ENCODE measurements at places on chromosomes 11 and 22. TPM values are rescaled to one million over a fixed set of nuclear protein-coding genes. Genes with fewer than 3 reads are reported as not detected.

DNA sequence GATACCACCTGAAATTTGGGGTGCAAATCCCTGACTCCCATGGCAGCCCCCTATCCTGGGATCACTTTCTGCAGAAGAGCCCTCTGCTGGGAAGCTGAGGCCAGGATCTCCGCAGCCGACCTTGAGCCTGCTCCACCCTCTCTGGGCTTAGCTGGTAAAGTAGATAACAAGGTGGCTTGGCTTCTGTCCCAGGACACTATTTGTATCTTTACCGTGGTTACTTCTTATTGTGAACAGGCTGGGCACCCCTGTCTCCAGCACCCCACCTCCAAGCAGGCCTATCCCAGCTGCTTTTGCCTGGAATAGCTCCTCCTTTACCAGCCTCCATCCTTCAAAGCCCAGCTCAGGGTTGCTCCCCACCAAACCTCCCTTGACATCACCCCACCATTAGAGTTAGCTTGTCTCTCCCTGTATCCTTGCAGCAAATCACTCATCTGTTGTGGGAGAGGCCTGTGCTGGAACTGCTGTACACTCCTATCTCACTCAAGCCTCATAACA lies 35.2 kb upstream of the P2RY2 start:
- H3K27me3 ChIP-seq = no peaks in the 10 kb centered on the region
- H3K4me3 ChIP-seq = no peak overlapping the region
- H3K36me3 ChIP-seq = no peaks in the 10 kb centered on the region
- no peak overlapping the region for H3K27ac ChIP-seq
- H3K4me1 ChIP-seq = peaks cover 14% of the 10 kb centered on the region

DNA sequence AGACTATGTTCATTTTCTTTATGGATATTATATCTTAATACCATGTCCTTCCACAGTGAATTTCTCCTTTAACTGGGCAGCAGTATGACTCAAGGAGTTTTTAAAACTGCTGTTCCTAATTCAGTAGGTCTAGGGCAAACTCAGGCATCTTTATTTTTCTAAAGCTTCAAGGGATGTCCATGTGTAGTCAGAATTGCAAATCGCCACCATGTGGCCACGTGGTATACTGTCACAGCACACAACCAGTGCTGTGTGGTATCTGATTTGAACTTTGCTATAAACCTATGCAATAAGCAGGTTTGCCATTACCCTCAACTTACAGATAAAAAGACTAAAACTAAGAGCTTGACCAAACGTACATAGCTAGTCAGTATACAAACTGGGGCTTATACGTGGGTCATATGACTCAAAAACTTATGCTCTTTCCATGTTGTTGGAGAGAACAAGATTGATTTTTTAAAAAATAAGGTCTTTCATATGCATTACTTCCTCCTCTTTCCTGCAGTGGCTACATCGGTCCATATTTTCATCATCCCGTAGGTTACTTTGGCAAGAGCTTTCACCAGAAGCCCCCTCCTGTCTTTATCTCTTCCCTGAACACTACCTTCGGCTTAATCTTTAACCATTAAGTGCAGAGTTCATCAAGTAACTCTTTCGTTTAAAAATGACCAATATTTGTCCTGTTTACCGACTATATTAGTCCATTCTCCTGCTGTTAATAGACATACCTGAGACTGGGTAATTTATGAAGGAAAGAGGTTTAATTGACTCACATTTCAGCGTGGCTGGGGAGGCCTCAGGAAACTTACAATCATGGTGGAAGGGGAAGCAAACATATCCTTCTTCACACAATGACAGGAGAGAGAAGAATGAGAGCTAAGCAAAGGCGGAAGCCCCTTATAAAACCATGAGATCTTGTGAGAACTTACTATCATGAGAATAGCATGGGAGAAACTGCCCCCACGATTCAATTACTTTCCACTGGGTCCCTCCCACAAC lies 8.0 kb upstream of the HTATIP2 start:
- H3K4me1 ChIP-seq = no peaks in the 10 kb centered on the region
- no peaks in the 10 kb centered on the region for H3K36me3 ChIP-seq
- no peak for DNase-seq
- H3K27me3 ChIP-seq = no peaks in the 10 kb centered on the region
- no peak overlapping the region for H3K4me3 ChIP-seq

GRCh38 chr11:36558571-36559413 lies 9.0 kb upstream of the RAG1 start:
- no peak overlapping the region for H3K4me3 ChIP-seq
- no peaks in the 10 kb centered on the region for H3K4me1 ChIP-seq
- no peaks in the 10 kb centered on the region for H3K36me3 ChIP-seq
- H3K27me3 ChIP-seq = no peaks in the 10 kb centered on the region
- no peak overlapping the region for H3K27ac ChIP-seq

- H3K4me3 ChIP-seq = no peak overlapping the region
- no peak for DNase-seq
- no peaks in the 10 kb centered on the region for H3K27me3 ChIP-seq
- H3K36me3 ChIP-seq = no peaks in the 10 kb centered on the region
- H3K27ac ChIP-seq = no peak overlapping the region
- H3K4me1 ChIP-seq = no peaks in the 10 kb centered on the region
Measured at GRCh38 chr11:23280088-23280487, 419.8 kb upstream of the CCDC179 start.

DNA sequence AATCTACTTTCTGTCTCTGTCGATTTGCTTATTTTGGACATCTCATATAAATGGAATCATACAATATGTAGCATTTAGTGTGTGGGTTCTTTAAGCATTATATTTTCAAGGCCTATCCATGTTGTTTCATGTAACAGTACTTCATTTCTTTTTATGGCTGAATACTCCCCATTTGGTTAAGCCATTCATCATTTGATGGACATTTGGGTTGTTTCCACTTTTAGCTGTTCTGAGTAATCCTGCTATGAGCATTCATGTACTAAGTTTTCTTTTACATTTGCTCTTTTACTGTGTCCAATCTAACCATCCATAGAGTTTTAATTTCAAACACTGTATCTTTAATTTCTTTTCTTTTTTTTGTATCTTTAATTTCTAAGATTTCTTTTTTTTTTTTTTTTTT lies 55.6 kb upstream of the SPTBN2 start:
- DNase-seq = no peak
- H3K36me3 ChIP-seq = no peaks in the 10 kb centered on the region
- no peak overlapping the region for H3K4me3 ChIP-seq

GRCh38 chr22:36350751-36351594 lies 36.8 kb downstream of the MYH9 start:
- no peak overlapping the region for H3K4me3 ChIP-seq
- peak; percentile 77 for DNase-seq
- peaks cover 9% of the 10 kb centered on the region for H3K36me3 ChIP-seq
- H3K27ac ChIP-seq = peak overlapping the region; percentile 95
- H3K27me3 ChIP-seq = no peaks in the 10 kb centered on the region

- no peaks in the 10 kb centered on the region for H3K36me3 ChIP-seq
- peaks cover 5% of the 10 kb centered on the region for H3K4me1 ChIP-seq
- H3K4me3 ChIP-seq = no peak overlapping the region
- DNase-seq = no peak
- no peaks in the 10 kb centered on the region for H3K27me3 ChIP-seq
- H3K27ac ChIP-seq = no peak overlapping the region
Measured at GRCh38 chr11:20026629-20027555, 133.4 kb downstream of the DBX1 start.

GRCh38 chr11:9765320-9766101 lies 101.6 kb downstream of the SWAP70 start:
- DNase-seq = no peak
- H3K27me3 ChIP-seq = no peaks in the 10 kb centered on the region
- peak overlapping the region; percentile 13 for H3K27ac ChIP-seq
- no peaks in the 10 kb centered on the region for H3K36me3 ChIP-seq
- H3K4me1 ChIP-seq = peaks cover 6% of the 10 kb centered on the region

DNA sequence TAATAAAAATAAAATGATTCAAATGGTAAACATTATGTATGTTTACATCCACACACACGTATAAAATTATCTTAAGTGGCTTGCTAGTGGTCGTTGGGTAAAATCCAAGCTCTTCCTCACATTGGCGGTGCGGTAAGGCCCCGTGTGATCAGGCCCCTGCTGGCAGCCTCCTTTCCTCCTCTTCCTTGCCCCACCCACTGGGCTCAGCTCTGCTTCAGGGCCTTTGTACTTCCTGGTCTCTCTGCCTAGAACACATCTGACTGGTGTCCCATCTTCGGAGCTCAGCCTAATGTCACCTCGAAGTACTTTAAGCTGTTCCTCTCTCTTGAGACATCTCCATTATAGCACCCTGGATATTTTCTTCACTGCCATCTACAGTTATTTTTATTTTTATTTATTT lies 52.8 kb downstream of the OSBP2 start:
- no peak overlapping the region for H3K27ac ChIP-seq
- no peaks in the 10 kb centered on the region for H3K36me3 ChIP-seq
- DNase-seq = no peak
- no peaks in the 10 kb centered on the region for H3K4me1 ChIP-seq
- H3K4me3 ChIP-seq = no peak overlapping the region

- H3K27me3 ChIP-seq = no peaks in the 10 kb centered on the region
- DNase-seq = no peak
- no peaks in the 10 kb centered on the region for H3K36me3 ChIP-seq
- peak overlapping the region; percentile 82 for H3K27ac ChIP-seq
- peaks cover 24% of the 10 kb centered on the region for H3K4me1 ChIP-seq
Measured at GRCh38 chr22:19576460-19577421, 52.5 kb upstream of the CLDN5 start.

DNA sequence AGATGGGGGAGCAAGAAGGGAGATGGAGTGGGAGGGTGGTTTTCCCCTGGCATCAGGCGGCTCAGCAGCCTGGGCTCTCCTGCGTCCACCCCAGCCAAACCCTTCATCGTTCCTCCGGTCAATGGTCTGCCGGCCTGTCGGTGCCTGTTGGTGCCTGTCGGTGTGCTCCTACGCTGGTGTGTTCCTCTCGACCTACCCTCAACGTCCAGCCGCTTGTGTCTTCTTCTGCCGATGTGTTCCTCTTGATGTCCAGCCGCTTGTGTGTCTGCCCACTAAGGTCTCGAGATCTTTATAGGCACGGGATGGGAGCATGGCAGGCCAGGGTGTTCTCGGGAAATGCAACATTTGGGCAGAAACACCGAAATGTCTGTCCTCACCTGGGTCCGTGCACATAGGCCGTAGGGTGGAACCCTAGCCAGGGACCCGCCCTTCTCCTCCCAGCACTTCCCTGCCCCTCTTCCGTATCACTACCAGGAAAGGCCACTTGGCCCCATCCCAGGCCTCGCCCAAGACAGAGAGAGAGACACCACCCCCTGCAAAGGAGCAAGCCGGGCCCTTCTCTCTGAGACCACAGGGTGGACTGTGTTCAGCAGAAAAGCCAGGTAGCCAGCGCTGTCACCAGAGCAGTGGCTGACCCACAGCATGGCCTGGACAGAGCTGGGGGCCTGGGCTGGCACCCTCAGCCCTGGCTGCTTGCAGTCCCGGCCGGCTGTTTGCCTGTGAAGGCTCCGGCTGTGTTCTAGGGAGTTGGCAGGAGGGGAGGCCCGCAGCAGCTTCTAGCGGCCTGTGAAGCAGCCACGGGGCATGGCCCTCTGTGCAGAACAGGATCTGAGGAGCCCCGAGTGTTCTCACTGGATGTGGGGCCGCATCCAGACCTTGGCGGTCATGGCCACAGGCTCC lies 61.6 kb upstream of the KCNQ1OT1 start:
- H3K27me3 ChIP-seq = no peaks in the 10 kb centered on the region
- no peaks in the 10 kb centered on the region for H3K36me3 ChIP-seq
- no peak overlapping the region for H3K27ac ChIP-seq

- H3K27ac ChIP-seq = no peak overlapping the region
- H3K4me3 ChIP-seq = no peak overlapping the region
- no peaks in the 10 kb centered on the region for H3K36me3 ChIP-seq
- no peak for DNase-seq
- no peaks in the 10 kb centered on the region for H3K27me3 ChIP-seq
- peaks cover 17% of the 10 kb centered on the region for H3K4me1 ChIP-seq
Measured at GRCh38 chr11:34238966-34239365, 118.8 kb downstream of the ABTB2 start.

Gene TECTA
- 0.94 TPM for total RNA-seq

Gene FIBIN
- total RNA-seq = 27.6 TPM
